ENCODE measurements at places on chromosomes 3 and 15.

- DNase-seq = no peak
Measured at GRCh38 chr3:136979684-136980083, 21.9 kb downstream of the IL20RB start.

GRCh38 chr15:82830427-82831173 is 21.2 kb downstream of the WHAMM start:
- no peak for DNase-seq

DNA sequence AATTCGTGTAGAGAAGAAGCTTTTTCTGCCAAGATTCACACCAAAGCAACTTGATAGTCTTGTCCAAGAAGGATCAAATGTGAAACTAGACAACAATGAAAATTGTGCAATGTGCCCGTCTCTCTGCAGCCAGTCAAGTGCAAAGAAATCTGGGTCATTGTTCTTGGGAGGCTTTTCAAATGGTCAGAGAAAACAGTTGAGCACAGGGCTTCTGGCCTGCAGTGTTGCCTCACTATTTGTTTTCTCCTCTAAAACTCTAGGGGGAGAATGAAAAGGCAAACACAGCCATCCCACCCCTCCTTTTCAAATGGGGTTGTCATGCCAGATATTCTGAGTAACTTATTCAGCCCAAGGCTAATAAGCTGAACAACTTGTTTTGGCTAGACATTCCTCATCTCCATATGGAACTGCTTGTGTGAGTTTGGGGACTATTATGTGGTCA is 417.6 kb upstream of the CDIN1 start:
- DNase-seq = no peak

GRCh38 chr3:52479877-52480575 is 15.1 kb upstream of the STAB1 start:
- no peak for DNase-seq

GRCh38 chr3:15310491-15311370 is 21.7 kb downstream of the SH3BP5 start:
- DNase-seq = peak; percentile 64

- DNase-seq = peak; percentile 60
Measured at GRCh38 chr15:33201491-33202231, 7.1 kb upstream of the FMN1 start.

DNA sequence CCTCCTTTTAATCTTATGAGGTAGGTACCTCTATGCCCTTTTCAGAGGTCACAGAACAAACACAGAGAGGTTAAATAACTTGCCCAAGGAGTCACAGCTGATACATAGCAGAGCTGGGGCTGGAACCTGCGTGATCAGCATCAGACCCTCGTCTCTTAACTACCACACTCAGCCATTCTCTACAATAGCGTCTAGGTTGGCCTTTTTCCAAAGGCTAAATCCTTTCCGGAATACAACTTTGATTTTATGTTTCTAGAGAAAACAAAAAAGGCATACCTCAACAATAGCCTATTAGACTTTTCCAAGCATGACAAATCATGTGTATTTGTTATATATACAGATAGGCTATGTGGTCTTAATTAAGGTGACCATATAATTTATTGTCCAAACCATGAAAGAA is 187.2 kb downstream of the RORA start:
- DNase-seq = no peak

DNA sequence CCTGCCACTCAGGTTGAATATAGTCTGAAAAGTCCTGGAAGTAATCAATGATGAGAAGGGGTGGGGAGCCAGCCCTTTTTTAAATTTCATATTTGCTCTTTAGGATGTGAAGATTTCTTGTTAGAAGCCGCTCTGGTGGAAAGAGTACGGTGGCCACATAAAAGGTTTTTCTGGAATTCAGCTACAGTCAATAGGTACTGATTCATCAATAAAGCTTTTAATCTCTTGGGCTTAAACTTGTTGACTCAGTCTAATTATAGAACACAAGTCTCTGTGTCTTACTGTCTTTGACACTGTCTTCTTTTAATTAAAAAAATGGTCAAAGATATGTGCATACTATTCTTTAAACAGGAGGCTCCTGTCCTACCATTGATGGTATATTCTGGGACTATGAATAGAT is 99.9 kb upstream of the TP63 start:
- no peak for DNase-seq

GRCh38 chr15:21271566-21271965 is 168.7 kb downstream of the POTEB3 start:
- no peak for DNase-seq

- no peak for DNase-seq
Measured at GRCh38 chr3:141659821-141660613, 78.1 kb upstream of the RNF7 start.

- DNase-seq = no peak
Measured at GRCh38 chr3:54530944-54531343, 396.9 kb downstream of the LRTM1 start.

DNA sequence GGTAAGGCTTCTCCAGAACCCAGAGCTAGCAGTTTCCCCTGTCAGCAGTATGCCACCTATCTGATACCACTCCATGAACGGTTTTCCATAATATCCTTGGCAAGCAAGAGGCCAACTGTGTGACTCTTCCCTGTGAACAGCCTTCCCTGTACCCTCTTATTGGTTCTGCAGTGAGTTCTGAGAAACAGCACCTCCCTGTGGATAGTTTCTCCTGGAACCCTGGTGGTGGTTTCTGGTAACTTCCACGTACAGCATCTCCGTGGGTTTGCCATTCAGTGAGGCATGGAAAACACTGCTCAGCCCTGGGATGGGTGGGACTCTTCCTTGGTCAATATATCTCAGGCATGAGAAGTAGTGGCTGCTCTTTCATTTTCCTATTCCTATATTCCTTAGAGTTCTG is 19.4 kb upstream of the SERPINI2 start:
- no peak for DNase-seq

GRCh38 chr3:6709178-6709577 is 151.7 kb upstream of the GRM7 start:
- no peak for DNase-seq

- no peak for DNase-seq
Measured at GRCh38 chr15:81050805-81051204, 50.1 kb downstream of the TLNRD1 start.

- DNase-seq = no peak
Measured at GRCh38 chr15:93235926-93236780, 147.1 kb upstream of the RGMA start.

DNA sequence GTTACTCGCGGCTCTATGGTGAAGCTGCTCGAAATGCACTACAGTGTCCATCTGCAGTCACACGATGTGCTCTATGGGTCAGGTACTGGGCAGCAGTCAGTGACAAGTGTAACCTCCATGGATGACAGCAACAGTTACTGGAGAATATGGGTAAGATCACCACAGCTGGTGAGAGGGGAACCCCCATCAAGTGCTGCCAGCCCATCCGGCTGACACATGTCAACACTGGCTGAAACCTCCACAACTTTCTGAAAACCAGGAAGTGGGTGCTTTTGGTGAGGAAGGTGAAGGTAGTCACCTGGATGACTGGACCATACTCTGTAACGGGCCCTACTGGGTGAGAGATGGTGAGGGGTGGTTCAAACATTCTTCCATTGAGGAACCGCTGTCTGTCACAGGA is 87.4 kb upstream of the C15orf39 start:
- DNase-seq = no peak

- DNase-seq = no peak
Measured at GRCh38 chr3:193827040-193827669, 234.1 kb downstream of the OPA1 start.

GRCh38 chr3:97901313-97902248 is 70.7 kb downstream of the RIOX2 start:
- no peak for DNase-seq

DNA sequence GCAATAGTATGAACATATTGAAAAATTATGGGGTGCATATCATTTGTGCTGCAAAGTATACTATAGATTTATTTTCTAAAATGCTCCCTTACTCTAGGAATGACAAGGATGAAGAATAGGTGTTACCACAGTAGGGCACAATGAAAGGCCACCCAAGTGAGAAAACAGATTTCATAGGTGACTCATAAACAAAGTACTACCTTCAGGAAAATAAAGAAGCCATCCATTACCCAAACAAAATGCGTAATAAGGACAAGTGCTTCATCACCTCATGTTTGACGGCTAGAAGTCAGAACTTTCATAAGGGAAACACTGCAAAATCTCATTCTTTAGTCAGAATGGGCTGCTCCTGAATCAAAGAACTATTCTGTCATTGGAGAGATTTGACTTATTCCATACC is 116.6 kb downstream of the MFSD1 start:
- DNase-seq = no peak

- no peak for DNase-seq
Measured at GRCh38 chr3:65354880-65355279, 667.1 kb upstream of the ADAMTS9 start.

GRCh38 chr3:62128051-62128450 is 245.3 kb downstream of the FEZF2 start:
- no peak for DNase-seq

GRCh38 chr15:31197497-31198414 is 96.2 kb upstream of the TRPM1 start:
- no peak for DNase-seq

GRCh38 chr15:71003319-71003718 is 110.7 kb downstream of the LRRC49 start:
- DNase-seq = no peak

DNA sequence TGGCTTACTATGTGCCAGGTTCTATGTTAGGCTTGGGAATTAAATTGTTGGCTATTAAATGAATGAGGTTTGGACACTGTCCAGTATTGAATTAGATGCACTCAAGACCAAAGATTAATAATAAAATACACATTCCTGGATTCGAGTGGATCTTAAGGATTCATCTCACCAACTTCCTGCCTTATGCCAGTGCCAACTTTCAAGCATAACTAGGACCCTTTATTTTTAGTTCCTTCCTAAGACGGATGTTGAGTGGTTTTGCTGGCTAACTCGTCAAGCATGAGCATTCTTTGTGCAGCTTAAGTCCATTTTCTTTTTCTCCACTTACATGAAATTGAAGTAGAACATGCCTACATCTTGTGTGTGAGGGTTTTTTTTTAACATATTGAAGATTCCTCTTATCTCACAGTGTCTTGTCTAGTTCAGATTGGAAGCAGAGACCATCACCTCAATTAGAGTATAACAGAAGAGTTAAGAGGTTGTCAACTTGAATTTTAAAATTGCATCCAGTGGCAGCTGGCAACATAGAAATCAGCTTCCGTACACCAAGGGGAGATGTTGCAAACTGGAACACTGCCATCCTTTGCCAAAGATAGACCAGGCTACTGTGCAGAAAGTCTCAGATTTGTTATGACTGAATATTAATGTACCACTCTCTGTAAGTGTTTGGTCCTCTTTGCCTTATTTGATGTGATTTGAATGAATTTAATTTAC is 106.3 kb upstream of the BFSP2 start:
- no peak for DNase-seq

- peak; percentile 16 for DNase-seq
Measured at GRCh38 chr15:70246623-70247220, 149.0 kb upstream of the TLE3 start.

GRCh38 chr3:158140396-158140795 is 30.5 kb downstream of the RSRC1 start:
- no peak for DNase-seq

DNA sequence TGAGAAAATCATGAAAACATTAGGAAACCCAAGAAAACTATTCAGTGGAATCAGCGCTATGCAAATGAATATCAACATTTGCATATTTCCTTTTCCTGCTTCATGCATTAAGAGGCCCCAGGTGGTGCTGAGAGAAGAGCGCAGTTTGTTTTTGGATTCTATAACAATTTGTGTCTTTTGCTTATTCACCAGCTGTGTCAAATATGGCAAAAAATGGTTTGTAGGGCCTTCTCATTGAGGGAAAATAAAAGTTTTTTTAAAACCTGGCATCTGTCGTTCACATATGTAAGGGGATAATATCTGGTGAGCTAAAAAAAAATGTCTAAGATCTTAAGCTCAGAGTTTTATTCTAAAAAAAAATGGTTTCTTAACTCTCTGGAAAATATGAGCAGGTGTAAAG is 122.5 kb upstream of the ROBO2 start:
- DNase-seq = no peak

DNA sequence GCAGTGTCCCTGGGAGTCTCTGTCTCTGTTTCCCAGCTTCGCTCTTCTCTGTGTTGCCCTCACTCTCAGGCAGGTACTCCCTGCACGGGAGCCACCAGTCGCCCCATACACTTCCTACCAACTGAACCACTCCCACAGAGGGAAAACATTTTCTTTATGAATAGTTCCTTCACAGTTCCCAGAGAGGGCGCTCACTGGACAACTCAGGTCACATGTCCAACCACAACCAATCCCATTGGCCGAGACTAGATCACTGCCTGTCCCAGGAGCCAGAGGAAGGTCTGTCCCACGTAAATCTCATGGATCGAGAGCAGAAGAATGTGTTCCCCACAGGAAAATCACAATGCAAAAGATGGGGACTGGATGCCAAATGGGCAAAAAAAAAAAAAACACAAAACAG is 26.1 kb downstream of the GRK7 start:
- no peak for DNase-seq

GRCh38 chr3:127053979-127054378 is 71.1 kb downstream of the PLXNA1 start:
- no peak for DNase-seq

GRCh38 chr3:52770496-52771333 is at the start of gene NEK4:
TSS of gene NEK4 (minus strand) at chr3:52770940. CDS start at chr3:52770746, 194 bp downstream.
- peak; percentile 84 for DNase-seq

GRCh38 chr15:99441871-99442251 is 123.9 kb upstream of the MEF2A start:
- peak; percentile 30 for DNase-seq

GRCh38 chr3:177448987-177449359 is 251.7 kb upstream of the TBL1XR1 start:
- no peak for DNase-seq

DNA sequence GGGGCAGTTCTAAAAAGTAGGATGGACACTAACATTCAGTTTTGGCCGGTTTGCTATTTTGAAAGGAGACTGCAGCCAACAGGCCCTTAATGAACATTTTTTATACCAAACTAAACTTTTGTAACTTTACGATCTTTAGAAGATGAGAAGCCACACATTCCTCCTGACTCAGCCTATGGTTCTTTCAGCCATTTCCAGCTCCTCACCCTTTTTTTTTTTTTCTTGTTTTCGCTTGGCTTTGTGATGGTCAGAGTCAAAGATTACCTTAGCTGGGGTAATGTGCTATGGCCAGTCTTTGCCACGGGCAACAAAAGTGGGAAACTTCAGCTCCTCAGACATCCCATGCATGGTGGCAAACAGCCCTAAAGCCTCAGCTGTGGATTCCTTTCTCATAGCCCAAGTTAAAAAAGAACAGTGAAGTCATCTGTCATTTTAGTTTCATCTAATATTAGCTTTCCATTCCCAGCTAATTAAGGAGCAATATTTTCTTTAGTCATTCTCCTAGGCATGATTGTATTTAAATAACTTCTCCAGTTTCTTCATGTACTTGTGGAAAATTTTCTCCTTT is 368.7 kb downstream of the MFSD1 start:
- DNase-seq = no peak

- DNase-seq = no peak
Measured at GRCh38 chr15:57114070-57114469, 195.6 kb downstream of the TCF12 start.

GRCh38 chr3:52827866-52828376 is 2.6 kb downstream of the ITIH4 start:
- no peak for DNase-seq

DNA sequence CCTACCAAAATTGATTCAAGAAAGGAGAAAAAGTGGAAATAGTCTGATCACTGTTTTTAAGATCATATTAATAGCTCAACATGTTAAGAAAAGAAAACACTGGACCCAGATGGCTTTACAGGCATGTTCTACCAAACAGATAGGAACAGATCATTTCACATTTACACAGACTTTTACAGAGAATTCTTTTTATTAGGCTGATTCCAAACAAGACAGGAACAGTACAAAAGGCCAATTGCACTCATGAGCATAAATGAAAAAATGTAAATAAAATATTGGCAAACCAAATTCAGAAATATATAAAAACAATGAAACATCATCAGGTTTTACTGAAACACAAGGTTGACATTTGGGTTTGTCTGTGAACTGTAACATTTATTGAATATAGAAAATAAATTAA is 106.5 kb downstream of the WNT5A start:
- DNase-seq = no peak
